ENCODE measurements at places on chromosomes 2 and 18.
A peak's percentile ranks its signal among the peaks of the same experiment; 100 is the strongest.

DNA sequence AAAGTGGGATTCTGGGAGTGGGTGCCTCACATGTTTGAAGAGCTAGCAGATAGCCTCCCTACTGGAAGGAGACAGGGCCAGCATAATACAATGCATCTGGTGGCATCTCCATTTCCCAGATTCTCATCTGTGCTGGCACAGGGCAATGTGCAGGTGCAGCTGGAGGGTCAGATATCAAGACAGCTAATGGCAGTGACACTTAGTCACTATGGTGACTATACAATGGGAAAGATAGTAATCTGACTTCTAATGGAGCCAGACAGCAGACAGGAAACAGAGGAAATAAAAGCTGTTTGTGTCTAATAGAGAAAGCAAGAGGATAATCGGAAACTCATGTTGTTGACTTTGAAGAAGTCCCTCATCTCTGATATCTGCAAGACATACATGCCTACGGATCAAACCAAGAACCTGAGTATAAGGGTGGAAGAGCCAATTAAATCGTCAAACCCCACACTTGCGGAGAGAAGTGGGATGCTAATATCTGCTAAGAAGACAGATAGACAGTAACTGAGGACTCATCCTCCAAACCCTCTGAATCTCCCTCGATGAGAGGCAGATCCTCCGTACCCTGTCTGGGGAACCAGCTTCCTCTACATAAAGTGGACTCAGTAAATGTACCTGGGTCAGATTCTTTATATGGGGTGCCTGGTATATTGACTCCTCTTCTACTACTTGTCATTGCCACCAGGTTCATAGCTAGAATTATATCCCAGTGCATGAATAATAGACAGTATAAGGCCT lies 692.7 kb downstream of the SOCS6 start:
- no peak for DNase-seq

- DNase-seq: peak; percentile 73
These were observed 10.7 kb downstream of the RPL31 start for GRCh38 chr2:101012706-101013181.

- no peak for DNase-seq
These were observed 16.0 kb upstream of the CHRNA1 start for GRCh38 chr2:174780191-174780840.

GRCh38 chr2:97715951-97716694 lies 2.7 kb downstream of the ZAP70 start:
- DNase-seq: no peak

- peak; percentile 37 for DNase-seq
These were observed 926.2 kb downstream of the TSN start for GRCh38 chr2:122681626-122682025.

DNA sequence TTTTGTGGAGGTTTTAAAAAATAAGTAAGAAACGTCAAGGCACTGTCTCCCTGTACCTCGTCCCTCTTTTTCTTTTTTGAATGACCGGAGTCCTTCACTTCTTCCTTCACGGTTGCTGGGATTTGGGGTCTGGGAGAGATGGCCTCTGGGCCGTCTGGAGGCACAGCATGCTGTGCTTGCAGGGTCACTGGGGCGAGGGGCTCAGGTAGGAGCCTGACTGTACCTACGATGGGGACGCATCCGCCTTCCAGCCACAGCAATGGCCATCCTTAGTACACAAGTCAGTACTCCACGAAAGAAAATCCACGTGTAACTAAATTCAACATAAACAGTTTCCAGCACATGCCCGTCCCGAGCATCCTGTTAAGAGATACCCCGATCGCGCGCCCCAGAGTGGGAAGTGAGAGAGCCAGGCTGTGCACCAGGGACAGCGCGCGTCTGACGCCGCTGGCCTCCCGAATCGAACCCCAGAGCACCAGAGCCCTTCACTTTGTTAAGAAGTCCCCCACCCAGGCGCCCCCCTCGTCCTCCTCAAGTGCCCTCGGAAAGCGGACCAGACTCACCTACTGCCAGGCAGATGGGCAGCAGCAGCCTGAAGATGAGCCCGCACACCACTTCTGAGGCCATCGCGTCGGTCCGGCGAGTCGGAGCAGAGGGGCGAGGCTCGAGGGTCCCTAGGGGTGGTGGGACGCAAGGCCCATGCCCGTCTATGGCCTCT lies 1.2 kb downstream of the PIEZO2 start:
- DNase-seq: peak; percentile 31

DNA sequence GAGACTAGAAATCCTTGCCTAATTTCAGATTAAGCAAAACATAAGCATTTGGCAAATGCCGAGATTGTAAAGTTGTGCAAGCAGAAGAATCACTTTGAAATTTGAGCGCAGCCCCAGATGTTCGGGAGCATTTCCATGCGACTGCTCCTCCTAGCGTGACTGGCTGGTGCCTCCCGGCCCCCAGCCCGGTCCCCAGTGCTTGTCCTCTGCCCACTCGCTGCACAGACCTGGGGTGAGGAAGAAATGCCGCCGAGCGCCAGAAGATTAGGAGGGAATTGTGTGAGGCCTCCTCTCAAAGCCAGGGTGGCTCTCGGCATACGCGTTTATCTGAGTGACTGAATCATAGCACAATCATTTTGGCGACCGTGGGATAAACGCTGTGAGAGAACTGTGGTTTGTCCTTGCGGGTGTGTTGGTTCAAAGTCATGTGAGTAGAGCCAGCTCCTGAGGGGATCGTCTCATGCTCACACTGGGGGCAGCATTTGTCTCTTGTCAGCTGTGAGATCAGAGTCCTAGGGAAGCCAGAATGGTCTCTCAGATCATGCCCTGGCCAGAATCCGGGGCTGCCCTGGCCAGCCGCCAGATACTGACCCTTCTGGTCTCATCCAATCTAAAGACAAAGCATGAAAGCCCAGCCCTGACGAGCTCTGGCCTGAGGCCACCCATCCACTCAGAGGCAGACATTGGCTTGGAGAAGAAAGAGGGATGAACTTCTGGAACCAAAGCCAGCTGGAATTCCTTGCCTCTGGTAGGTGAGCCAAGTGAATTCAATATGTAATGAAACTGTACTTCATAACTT lies 189.3 kb downstream of the SH3RF3 start:
- DNase-seq: no peak

GRCh38 chr2:17652681-17653394 lies 100.8 kb downstream of the SMC6 start:
- DNase-seq: no peak
